ENCODE measurements at places on chromosomes 1 and 21.

DNA sequence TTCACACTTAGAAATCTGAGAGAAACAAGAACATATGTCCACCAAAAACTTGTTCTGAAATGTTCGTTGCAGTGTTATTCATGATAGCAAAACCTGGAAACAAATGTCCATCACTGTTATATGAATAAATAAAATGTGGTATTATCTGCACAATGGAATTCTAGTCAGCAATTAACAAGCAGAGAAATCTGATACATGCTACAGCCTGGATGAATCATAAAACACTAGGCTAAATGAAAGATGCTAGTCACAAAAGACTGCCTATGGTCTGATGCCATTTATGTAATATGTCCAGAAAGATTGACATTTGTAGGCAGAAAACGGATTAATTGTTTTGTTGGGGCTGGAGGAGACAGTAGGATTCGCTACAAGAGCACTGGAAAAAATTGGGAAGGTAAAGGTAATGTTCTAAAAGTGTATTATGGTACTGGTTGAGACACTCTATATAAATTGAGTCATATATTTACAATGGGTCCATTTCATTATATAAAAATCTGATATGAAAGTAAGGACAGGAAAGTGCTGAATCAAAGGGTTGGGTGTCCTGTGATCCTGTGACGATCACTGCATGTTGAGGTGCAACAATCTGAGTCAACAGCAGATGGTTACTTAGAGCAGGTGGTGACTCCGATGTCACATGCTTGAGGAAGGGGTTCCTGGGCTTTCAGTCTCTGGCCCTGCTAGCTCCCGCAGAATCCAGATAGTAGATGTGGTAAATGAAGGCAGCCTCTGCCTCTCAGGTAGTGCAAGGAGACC lies 102.1 kb upstream of the NBPF4 start:
- peak; percentile 50 for DNase-seq

DNA sequence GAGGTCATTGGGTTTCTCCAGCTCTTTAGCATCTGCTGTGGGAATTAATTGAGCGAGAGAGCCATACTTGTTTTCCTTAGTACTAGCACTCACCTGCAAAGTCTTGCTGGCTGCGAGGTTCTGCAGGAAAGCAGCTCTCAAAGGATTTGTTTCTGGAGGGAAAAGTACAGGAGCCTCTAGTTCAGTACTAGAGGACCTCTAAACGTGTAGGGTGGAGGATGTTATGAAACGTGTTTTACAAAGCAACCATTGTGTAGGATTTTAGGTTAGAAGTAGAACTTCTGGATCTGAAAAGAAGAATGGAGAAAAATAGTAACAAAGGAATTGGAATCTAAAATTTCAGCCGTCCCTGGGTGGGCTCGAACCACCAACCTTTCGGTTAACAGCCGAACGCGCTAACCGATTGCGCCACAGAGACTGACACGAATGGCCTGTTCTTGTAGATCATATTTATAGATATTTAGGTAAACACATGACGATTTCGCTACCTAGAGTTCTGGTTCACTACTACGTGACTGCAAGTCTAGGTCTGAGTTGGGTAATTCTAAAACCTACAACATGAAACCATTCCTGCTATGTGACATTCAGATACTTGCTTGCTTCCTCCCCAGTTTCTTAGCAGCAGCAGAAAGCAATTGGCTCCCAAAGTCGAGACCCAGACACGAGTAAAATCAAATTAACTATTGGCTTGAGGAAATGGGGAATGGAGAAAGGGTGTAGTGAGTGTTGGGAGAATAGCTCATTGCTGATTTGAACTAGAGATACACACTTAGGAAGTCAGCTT lies 60.2 kb upstream of the CFAP126 start:
- DNase-seq: no peak

DNA sequence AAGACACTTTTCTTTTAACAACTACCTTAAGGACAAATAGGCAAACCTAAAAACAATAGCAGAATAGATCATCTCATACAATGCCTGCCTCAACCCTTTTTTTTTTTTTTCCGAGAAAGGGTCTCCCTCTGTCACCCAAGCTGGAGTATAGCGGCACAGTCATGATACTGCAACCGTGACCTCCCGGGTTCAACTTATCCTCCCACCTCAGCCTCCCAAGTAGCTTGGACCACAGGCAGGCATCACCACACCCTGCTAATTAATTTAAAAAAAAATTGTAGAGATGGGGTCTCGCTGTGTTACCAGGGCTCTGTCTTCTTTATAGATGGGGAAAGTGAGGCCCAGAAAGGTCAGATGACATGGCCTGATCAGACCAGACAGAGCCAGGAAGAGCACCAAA lies 7.9 kb downstream of the SH3BGRL3 start:
- DNase-seq: no peak

DNA sequence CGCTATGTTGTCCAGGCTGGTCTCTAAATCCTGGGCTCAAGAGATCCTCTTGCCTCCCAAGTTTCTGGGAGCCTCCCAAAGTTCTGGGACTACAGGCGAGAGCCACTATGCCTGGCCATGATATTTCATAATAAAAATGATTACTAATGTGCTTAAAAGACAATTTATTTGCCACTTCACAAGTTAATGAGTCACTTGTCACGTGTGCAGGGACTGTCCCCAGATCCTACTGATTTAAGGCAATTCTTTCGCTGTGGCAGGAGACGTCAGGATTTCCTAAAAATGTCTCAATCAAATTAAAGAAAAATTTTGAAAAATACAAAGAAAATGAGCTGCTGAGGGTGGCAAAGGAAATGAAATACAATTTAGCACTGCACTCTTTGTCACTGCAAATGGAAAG lies 43.5 kb downstream of the B3GALNT2 start:
- DNase-seq: no peak

GRCh38 chr1:222334026-222334680 lies 213.8 kb downstream of the HHIPL2 start:
- DNase-seq: no peak

- no peak for DNase-seq
Observed at GRCh38 chr1:217322834-217323233, 308.1 kb downstream of the GPATCH2 start.

GRCh38 chr1:87117761-87118368 lies 203.4 kb downstream of the HS2ST1 start:
- DNase-seq: no peak

DNA sequence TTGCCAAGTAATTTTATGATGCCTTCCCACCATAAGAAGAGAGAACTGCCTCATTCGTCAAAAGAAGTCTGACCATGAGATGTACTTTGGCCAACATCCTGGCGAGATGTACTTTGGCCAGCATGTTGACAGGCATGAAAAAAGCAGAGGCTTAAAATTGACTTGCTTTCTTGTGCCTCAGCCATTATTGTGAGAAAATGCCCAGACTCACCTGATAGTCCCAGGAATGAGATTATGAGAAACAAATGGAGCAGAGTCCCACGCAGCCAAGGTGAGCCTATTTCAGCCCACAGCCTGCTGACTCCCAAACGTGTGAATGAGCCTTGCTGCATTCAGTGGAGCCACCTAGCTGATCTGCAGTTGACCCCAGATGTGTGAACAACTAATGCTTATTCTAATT lies 43.5 kb upstream of the ZNF644 start:
- DNase-seq: no peak

GRCh38 chr1:201408176-201408833 lies 9.2 kb upstream of the LAD1 start:
- DNase-seq: peak; percentile 66

GRCh38 chr1:112927462-112927990 lies 28.5 kb downstream of the SLC16A1 start:
- DNase-seq: no peak

DNA sequence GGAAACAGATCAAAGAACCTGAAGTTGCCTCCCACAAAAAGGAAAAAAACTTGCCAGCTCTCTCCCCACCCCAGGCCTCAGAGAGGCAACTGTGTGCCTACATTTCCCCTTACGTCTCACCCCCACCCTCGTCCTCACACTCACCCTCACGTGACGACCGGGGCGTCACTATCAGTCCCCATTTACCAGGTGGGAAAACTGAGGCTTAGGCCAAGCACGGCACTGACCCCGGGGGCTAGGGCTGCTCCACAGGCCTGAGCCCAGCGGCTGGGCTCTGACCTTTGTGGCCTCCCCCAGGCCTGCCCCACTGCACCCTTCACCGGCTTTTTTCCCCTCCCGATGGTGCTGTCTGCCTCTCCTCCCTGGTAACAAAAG lies 51.5 kb upstream of the RUNX3 start:
- no peak for DNase-seq

DNA sequence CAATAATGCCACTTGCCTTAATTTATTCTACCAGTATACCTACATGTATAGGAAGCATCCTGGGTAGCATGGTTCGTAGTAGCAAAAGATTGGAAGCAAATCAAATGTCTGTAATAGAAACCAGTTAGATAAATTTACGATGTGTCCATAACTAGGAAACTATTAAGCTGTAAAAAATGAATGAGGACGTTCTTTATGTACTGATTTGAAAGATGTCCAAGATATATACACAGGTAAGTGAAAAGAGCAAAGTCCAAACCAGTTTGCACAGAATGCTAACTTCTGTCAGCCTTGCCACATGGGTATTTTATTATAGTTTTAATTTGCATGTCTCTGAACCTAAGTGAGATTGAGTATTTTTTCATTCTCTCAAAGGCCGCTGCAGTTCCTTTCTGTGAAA lies 251.8 kb upstream of the IRF2BP2 start:
- DNase-seq: no peak

DNA sequence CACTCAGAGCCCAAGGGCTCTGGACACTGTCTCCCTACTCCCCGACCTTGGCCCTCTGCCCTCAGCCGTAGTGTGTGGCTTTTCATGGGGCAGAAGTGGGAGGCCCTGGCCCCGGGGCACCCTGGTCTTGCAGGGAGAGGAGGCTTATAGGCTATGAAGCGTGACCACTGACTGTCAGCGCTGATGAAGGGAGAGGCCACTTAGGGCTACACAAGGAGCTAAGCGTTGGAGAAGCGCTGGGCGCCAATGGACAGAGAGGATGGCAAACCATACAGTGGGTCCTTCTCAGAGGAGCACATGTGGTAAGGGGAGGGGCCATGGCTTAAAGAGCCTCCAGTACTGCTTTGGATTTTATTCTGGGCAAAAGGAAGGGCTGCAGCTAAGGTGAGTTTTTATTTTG lies 7.9 kb downstream of the CRABP2 start:
- DNase-seq: no peak

DNA sequence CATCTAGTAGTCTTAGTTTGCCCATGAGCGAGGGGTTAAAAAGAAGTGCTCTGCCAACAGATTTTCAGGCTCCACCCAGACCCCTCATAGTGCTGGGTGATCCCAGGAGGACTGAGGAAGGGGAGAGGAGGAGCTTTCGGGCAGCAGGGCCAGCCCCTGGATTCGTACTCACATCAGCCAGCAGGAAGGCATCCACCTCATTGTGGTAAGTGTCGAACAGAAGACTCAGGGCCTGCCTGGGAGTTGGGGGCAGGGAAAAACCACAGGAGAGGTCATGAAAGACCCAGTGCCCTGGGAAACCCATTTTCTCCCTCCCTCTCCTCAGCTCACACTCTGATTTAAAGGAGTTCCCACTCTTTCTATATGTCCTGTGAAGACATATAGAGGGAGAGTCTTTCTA lies 34.9 kb downstream of the PIK3C2B start:
- no peak for DNase-seq

DNA sequence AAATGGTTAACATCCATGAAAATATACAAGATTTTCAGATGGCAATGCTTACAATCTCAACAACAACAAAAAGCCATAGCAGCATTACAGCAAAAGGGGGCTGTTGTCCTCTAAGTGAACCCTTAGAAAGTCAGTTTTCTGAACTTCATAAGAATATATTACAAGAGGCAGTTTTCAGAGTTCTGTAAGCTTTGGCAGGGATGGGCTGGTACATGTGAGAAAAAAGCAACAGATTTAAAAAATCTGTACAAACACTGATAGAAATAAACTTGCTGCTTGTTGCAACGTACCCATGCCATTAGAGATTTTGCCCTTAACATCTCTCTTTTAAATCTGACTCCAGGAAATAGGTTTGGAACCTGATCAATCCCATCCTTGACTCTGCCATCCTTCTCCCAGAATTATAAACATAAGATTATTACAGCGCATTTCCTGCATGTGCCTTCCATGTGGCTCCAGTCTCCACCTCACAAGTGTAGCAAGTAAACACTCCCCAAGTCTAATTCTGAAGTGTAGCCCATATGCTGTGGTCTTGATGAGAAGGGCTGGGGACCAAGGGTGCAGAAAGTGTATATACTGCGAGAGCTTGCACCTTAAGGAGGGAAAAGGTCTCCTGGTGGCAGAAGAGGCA lies 101.4 kb upstream of the TSPAN2 start:
- DNase-seq: no peak

- no peak for DNase-seq
Observed at GRCh38 chr1:153649863-153650235, 8.7 kb upstream of the SNAPIN start.

- no peak for DNase-seq
Observed at GRCh38 chr1:52150946-52151345, 9.1 kb downstream of the ZFYVE9 start.

GRCh38 chr1:226660410-226661182 lies 78.5 kb downstream of the ITPKB start:
- DNase-seq: no peak

DNA sequence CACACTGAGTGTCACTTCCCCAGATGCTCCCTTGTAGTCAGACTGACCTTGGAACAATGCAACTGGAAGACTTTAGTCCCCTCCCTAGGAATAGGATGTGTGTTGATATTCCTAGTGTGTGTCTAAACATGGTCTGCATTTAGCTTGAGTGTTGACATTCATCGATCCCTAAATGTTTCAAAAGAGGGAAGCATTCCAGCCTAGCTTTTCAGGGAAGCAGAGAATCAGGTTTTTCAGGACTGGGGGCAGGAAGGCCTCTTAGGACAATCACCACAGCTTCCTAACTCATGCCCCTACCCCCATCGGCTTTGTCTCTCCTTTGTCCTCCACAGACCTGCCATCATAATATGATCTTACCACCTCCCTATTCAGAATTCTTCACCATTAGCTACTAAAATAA lies 43.4 kb downstream of the NMNAT2 start:
- DNase-seq: no peak

DNA sequence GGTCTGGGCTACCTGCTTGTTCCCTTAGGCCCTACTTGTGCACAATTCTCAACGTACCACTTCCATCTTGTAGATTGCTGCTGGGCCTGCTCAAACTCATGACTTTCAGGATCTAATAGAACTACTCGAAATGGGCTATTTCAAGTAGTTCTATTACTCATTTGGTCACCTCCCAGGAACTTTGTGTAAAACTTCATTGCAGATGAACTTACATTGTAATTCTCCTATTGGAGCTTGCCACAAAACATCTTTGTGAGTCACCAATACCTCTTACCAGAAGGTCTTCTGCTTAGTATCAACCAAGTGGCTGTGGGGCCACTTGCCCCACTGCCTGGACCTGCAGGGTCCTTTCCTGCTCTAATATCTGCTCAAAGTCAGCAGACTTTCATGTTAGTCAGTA lies 10.7 kb upstream of the MYOCOS start:
- DNase-seq: no peak

- no peak for DNase-seq
Observed at GRCh38 chr1:202243006-202243405, 49.4 kb downstream of the LGR6 start.
